Kidney (tissue), 22 donors: ENCODE measurements at places on chromosomes 6 and 20.

DNA sequence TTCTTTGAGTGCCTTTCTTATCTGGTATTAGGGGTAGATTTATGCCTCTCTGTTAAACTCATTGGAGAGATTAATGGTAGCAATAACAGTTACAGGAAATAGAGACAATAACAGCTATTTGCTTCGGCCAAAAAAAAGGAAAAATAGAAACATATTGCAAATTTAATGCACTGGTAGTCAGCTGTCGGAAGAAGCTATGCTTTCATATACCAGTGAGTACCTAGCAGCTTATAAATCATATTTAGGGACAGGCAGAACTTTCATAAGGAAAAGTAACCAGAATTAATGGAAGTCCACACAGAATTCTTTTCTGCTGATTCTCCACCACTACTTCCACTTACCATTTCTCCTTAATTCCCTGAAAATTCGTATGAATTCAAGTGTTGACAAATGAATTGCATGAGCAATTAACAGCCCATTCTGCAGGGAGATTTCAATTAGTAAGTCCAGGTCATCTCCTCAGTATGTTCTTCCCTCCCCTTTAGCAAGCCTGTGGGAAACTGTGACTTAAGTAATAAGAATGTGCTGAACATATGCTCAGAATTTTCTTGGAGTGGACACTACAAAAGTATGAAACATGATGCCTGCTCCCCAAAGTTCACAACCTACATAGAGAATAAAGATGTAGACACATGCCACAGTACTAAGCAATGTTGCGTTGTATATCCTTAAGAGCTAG is 196.7 kb upstream of the KCNQ5 start:
- no peaks in the 10 kb centered on the region for H3K27me3 ChIP-seq
- no peaks in the 10 kb centered on the region for H3K4me1 ChIP-seq
- peak; percentile 9 for DNase-seq
- no peak overlapping the region for H3K4me3 ChIP-seq
- H3K36me3 ChIP-seq: no peaks in the 10 kb centered on the region

DNA sequence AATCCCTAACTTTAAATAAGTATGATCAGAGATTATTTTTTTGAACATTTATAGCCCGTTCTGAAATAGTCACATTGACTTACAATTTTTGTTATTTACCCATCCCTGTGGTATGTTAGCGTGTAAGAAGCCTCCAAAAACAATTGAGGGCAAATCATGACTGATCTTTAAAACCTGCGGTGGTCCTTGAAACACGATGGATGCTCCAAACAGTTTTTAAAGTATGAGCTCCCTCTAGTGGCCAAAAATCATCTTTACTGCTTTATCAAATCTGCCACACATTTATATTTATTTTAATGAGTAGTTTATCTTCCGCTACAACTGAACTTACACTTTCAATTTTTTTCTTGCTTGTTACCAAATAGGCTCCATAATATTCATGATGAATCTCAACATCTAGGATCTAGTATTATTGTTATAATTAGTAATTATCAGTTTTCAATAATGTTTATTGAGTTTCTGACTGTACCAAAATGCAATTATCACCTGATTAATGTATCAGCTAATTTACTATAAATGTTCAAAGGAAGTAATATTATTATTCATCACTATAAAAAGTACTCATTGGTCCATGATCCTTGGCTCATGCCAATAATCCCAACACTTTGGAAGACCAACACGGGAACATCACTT is 52.2 kb downstream of the MARCKS start:
- no peaks in the 10 kb centered on the region for H3K36me3 ChIP-seq
- no peak overlapping the region for H3K27ac ChIP-seq
- no peak overlapping the region for H3K4me3 ChIP-seq
- no peak for DNase-seq
- no peaks in the 10 kb centered on the region for H3K4me1 ChIP-seq

DNA sequence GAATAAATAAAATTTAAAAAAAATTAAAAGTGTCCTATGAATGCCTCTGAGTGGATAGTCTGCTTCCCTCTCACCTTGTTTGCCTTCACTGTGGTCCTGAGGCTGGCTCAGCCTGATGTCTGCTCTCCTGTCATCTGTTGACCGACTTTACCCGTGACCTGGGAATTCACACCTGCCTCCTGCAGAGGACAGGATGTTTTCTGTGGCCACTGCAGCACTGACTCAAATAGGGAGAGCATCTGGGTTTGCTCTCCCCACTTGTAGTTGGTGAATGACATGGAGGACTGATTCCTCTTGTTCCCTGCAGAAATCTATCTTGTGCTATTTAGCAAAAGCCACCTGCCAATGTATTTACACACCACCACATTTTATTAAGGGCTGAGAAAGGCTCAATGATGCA is 52.4 kb upstream of the ERVFRD-1 start:
- DNase-seq: no peak
- H3K4me3 ChIP-seq: no peak overlapping the region
- no peaks in the 10 kb centered on the region for H3K4me1 ChIP-seq
- no peaks in the 10 kb centered on the region for H3K27me3 ChIP-seq

- no peaks in the 10 kb centered on the region for H3K4me1 ChIP-seq
- no peaks in the 10 kb centered on the region for H3K27me3 ChIP-seq
- H3K27ac ChIP-seq: no peak overlapping the region
- no peak overlapping the region for H3K4me3 ChIP-seq
- no peak for DNase-seq
- no peaks in the 10 kb centered on the region for H3K36me3 ChIP-seq
Observed at GRCh38 chr6:155103816-155104366, 108.8 kb downstream of the TIAM2 start.

DNA sequence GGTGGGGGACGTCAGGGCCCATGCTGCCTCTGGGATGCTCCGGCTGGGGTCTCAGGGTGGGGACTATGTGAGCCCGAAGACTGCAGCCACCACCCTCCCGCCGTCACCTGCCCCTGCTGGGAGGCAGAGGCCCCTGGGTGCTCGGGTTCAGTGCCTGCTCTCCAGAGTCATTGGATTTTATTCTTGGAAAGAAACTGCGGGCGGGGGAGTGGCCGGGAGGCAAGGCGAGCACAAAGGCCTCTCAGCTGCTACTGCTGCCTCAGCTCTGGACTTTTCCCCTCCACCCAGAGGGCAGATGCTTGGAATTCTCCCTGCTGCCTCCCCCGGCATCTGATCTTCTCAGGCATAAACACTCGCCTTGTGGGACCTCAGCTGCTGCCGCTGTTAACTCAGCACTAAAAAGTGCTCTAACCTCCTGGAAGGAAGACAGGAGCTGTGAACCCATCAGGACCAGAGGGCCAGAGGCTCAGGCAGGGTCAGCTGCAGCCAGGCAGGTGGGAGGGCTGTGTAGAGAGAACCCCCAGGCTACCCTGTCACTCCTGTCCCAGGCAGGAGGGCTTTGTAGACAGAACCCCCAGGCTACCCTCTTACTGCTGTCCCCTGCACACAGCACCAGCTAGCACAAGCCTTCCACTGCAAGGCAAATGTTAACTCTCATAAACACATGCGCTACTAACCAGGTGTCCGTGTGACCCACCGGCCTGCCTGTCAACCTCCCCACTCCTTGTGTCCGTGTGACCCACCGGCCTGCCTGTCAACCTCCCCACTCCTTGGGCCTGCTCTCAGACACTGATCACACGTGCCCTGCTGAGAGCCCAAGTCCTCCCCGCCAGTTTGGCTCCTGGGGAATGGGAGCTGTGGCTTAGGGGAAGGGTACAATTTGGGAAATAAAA is 9.4 kb upstream of the FRMD1 start:
- no peaks in the 10 kb centered on the region for H3K27me3 ChIP-seq
- no peaks in the 10 kb centered on the region for H3K36me3 ChIP-seq
- peak overlapping the region; percentile 81 for H3K27ac ChIP-seq

DNA sequence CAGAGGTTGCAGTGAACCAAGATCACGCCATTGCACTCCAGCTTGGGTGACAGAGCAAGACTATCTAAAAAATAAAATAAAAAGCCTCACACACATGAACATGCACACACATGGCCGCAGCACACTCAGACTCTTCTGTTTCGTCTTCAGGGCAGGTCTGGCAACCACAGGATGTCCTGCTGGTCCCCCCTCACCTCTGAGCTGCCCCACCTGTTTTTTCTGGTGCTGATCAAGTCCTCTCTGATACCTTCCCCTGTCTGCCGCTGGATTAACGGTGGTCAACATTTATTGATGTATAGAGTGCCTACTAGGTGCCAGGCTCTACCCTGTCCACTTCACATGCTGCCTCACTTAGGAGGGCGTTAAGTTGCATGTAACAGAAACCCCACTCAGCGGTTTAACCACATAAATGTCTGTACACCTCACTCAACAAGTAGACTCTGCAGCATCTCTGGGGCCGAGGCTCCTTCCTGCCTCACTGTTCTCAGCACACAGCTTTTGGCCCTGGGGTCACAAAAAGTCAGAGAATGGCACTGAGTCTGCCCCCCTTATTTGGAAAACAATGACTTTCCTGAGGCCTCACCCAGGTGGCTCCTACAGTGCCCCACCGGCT is 4.5 kb upstream of the AP5S1 start:
- no peak overlapping the region for H3K4me3 ChIP-seq
- peaks cover 10% of the 10 kb centered on the region for H3K4me1 ChIP-seq
- H3K36me3 ChIP-seq: no peaks in the 10 kb centered on the region

GRCh38 chr6:150770637-150771036 is 94.9 kb upstream of the MTHFD1L start:
- no peak overlapping the region for H3K4me3 ChIP-seq
- H3K4me1 ChIP-seq: peaks cover 5% of the 10 kb centered on the region
- no peak overlapping the region for H3K27ac ChIP-seq
- H3K36me3 ChIP-seq: no peaks in the 10 kb centered on the region

DNA sequence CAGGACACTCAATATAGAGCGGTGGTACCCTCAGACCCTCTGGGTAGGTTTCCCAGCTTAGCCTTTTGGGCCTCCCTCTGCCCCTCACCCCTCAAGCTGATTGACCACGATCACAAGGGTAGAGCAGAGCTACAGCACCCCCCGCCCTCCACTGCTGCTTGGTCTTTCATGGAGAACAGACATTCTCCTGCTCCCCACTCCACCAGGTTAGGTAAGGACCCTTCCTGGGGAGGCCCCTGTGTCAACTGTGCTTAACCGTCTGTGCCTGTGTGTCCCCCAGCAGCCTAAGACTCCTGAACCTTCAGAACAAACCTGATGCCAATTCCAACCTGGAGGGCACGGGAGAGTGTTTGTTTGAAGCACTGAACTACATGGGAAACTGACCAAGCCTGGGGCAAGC is 11.8 kb downstream of the MYH7B start:
- DNase-seq: no peak
- H3K27me3 ChIP-seq: no peaks in the 10 kb centered on the region
- no peaks in the 10 kb centered on the region for H3K4me1 ChIP-seq
- H3K27ac ChIP-seq: no peak overlapping the region
- no peaks in the 10 kb centered on the region for H3K36me3 ChIP-seq
